ENCODE measurements at places on chromosomes 7 and 10.

DNA sequence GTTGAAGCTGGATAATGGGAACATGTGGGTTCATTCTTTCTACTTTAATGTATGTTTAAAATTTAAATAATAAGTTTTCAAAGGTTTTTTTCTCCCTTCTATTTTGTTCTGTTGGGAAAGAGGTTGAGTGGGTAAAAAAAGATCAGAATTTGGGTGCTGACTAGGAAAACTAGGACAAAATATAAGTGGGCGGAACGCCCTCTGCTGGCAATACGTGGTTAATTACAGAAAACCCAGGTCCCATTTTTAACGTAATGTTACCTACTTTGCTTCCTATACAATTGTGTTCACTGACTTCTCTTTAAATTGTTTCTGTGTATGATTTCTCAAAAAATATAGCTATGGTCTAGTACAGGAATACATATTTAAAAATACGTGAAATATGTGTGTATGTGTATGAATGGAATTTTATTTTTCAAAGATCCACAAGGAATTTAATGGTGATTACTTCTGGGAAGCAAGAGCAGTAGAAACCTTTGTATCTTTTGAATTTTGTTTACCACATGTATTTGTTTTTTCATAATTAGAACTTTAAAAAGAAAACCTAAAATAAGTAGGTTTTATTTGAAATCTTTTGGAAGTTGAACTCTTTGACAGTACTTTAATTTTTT, 8.7 kb downstream of the ECD start:
- no peak for DNase-seq

GRCh38 chr10:2256241-2256640, 518.9 kb upstream of the ADARB2 start:
- no peak for DNase-seq

DNA sequence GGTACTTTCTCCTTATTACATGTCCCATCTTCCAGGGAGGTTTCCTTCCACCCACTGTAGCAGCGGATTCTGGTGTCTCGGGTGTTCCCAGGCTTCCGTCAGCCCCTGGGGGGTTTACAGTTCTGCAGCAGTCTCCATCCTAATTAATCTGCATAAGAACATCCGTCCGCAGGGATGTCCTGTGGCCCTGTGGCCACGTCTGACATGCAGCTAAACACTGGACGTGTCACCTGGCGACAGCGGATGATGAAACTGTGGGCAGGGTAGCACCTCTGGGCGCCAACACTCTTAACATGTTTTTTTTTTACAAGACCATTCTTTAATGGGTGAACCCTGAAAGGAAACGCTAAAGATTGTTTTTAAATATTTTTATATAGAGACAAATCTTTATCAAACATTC, 58.2 kb downstream of the DIP2C start:
- no peak for DNase-seq

GRCh38 chr7:128197589-128197988, 43.5 kb upstream of the LEP start:
- no peak for DNase-seq

DNA sequence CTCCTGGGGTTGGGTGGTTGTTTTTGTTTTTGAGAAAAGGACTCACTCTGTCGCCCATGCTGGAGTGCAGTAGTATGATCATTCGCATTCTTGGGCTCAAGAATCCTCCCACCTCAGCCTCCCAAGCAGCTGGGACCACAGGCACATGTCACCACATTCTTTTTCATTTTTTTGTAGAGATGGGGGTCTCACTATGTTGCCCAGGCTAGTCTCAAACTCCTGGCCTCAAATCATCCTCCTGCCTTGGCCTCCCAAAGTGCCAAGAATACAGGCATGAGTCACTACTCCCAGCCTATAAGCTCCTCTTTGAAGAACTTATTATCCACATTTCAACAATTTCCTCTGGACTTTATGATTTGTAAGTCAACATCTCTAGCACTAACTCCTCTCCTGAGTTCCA, 102.7 kb downstream of the KMT2C start:
- no peak for DNase-seq

GRCh38 chr7:157502701-157503111, 165.9 kb downstream of the DNAJB6 start:
- DNase-seq: no peak
